Activated T-cell treated with anti-CD3 and anti-CD28 coated beads, Interleukin-2, amount 50 U/mL, for 72 hours (primary cell): ENCODE measurements at places on chromosomes 12 and 14.

GRCh38 chr14:90491911-90492531 lies 95.2 kb downstream of the CALM1 start:
- no peak for DNase-seq

GRCh38 chr12:128682548-128683275 lies 141.0 kb downstream of the SLC15A4 start:
- no peak for DNase-seq

DNA sequence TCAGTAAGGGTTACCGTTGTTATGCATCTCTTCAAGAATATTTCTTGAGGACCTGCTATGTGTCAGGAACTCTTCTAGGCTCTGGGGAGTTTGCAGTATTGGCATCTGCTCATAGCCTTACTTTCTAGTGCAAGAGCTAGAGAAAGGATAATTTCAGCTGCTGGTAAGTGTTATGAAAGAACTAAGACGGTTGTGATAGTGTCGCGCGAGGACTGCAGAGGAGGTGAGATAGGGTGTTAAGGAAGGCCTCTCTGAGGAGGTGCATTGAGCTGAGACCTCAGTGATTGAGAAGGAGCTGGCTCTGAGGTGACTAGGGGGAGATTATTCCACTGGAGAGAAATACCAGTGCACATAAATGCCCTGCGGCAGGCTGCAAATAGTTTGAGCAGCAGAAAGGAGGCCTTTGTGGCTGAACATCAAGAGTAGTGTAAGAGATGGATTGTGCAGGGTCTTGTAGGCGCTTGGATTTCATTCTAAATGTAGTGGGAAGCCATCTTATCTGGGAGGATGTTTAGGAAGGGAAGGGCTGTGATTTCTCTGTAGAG lies 824 bp downstream of the DDX55 start:
- DNase-seq = no peak

- DNase-seq = no peak
These were observed 35.1 kb downstream of the NR1H4 start for GRCh38 chr12:100508751-100509150.

DNA sequence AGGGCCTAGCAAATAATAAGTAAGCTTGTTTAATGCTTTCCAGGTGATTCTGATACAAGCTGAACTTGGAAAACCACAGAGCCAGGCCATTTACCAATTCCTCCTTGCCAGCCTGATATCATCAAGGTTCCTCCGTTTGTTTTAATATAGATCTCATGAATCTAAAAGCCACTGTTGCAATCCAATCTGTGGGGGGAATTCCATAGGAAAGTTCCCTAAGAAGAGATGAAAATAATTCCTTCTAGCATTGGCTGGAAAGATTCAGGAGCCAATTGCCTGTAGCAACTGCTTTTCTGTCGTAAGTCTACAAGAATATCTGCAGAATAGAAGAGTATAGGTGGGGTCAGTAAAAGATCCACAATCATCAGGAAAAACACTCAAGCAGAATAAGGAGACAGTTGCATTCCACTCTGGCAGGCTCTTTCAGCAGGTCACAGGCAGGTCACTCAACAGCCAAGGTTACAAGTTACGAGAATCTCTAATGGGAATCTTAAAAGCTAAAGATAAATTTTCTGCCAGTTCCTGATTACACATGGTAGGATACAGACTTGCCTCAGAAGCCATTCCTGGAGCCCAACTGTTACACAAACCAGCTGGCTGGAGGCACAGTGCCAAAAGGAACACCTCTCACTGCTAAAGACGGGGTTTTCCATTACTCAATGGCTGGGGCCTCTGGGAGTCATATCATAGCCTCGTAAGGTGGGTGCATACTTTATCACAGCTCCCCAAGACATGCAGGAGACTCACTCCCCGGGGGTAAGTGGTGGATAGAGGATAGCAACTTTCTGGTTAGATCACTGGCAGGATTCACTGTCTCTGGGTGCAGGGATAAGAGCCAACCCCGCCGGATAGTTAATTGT lies 43.6 kb downstream of the FGD6 start:
- no peak for DNase-seq

DNA sequence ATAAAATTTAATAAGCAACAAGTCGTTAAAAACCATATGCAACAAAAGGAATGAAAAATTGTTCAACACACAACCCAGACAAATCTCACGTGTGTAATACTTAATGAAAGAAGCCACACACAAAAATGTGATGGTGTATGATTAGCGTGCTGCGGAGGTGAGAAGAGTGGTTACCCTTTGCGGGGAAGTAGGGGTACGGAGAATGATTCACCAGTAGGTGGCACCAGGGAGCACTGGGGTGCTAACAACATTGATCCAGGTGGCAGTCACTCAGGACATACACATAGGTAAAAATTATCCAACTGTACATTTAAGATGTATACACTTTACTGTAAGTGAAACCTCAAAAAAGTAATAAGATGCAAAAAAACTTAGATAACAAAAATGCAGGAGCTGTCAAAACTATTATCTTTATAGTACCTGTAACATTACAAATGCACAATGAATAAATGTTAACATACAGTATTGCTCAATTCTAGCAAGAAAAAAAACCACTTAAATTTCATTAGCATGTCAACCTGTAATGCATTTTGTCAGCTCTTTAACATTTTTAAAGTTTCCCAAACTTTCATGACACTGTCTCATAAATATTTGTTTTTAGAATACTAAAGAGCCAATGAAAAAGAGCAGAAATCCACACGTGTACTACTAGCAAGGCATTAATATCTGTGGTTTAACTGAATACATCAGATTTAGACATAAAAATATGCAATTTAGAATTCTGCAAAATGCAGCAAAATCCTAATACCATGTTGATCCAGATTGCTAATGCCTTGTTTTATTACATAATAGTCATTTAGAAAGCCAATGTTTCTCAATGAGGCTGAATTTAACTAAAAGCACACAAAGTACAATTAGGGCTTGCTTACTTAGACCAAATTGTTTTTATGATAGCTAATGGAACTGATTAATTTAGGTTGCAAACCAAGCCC lies 46.7 kb downstream of the TMCC3 start:
- peak; percentile 65 for DNase-seq

- no peak for DNase-seq
These were observed 50.5 kb upstream of the RAP1B start for GRCh38 chr12:68559984-68560850.

- DNase-seq = no peak
These were observed 121.5 kb downstream of the CALM1 start for GRCh38 chr14:90518069-90518940.

DNA sequence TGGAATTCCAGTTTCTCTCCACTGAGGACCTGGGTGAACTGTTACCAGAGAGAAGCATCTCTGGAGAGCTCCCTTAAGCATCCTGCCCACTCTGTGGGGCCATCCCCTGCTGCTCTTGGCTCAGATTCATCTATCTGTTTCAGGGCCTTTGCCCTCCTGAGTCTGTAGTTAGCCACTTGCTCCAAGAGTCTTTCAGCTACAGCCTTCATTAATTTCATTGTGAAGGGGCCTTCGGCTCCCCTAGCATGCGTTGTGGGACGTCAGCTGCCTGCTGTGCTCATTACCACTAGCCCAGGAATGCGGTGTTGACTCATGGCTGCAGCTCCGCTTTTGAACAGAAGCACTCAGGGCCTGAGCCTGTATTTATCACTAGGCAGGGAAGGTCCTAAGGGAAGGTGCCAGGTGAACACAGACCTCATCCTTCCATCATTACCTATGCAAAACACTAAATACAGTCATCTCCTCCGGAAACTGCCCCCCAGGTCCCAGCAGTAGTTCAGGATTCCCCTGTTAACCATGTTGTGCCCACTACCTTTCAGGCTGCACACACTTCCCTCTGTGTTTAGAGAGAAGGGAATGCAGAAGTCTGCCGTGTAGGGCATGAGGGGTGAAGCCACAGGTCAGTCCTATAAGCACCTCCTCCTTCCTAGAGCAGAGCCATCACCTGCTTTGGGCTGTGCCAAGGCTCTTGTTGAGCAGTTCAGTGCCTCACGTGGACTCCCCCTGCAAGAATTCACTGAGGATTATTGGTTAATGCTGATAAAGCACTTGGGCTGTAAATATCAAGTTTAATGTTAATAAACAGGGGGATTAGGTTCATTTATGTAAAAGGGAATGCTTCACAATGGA lies 191.4 kb downstream of the CACNA1C start:
- DNase-seq = no peak

GRCh38 chr14:98955741-98956070 lies 316.3 kb downstream of the BCL11B start:
- no peak for DNase-seq

GRCh38 chr14:95536671-95537070 lies 1.8 kb downstream of the GLRX5 start:
- DNase-seq = no peak

- DNase-seq = no peak
These were observed 61.9 kb downstream of the ABCC9 start for GRCh38 chr12:21879312-21879711.

DNA sequence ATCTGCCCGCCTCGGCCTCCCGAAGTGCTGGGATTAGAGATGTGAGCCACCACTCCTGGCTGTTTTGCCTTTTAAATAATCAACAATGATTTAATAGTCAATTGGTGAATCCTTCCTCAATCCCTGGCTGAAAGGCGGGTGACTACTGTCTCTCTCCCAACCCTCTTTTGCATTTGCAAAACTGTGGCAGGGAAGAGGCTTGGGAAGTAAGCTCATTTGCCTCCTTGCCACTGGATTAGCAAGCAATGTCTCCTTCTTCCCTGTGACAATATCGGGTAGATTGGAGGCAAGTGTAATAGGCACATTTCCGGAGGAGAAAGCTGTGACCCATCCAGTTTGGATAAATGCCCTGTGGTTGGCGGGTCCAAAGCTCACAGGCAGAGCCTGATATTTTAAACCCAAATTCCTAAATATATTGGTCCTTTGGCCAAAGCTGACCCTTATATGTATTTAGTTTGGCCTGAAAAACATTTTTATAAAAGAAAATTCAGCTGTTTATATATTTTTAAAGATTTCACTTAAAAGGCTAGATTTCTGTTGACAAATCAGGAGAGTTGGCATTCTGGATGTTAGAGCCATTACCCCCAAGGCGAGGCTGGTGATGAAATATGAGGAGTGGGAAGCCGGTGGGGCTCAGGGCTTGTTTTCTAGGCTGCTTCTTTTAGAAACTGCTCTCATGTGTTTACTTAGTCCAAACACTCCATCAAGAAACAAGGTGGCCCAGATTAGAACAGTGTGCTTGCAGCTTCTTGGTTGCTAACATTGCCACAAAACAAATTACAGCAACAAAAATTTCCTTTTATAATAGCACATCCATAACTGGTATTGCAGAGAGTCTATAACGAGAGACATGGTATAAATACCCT lies 646.9 kb upstream of the TMEM132C start:
- DNase-seq = no peak

DNA sequence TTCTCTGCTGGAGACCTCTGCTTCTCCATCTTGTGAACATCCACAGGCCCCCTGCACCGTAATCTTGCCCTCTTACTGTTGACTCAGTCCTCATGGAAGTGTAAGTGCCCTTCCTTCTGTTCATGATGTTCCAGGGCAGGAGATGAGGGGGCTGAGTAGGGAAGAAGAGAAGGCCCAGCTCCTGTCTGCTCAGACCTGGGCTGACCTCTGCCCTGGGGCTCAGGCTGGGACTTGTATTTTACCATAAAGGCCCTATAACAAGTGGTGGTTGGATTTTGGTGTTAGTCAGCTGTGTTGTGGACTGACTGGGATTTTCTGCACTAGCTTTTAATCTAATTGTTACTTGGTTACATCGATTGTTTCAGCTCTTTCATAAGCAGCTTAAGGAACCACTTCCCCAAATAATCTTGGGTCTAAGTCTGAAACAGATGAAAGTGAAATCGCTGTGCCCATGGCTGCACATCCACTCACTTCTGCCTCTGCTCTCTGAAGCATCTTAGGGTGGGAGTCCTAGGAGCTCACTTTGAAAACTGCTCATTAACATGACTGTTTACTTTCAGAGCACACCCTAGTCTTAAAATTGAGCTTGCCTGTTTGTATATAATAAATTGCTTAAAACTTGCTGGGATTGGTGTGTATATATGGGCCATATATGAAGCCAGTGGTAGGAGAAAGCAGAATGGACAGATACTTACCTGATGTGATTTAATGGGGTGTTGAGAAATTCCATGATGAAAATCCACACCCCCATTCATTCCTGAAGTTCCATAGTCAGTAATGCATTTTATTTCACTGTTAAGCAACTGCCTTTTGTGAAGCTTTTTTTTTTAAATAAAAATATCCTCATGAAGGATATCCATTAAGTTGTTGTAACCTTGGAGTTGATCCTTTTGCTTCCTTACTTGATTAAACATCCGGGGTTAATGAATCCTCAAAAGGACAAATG lies 17.7 kb downstream of the C12orf71 start:
- no peak for DNase-seq

DNA sequence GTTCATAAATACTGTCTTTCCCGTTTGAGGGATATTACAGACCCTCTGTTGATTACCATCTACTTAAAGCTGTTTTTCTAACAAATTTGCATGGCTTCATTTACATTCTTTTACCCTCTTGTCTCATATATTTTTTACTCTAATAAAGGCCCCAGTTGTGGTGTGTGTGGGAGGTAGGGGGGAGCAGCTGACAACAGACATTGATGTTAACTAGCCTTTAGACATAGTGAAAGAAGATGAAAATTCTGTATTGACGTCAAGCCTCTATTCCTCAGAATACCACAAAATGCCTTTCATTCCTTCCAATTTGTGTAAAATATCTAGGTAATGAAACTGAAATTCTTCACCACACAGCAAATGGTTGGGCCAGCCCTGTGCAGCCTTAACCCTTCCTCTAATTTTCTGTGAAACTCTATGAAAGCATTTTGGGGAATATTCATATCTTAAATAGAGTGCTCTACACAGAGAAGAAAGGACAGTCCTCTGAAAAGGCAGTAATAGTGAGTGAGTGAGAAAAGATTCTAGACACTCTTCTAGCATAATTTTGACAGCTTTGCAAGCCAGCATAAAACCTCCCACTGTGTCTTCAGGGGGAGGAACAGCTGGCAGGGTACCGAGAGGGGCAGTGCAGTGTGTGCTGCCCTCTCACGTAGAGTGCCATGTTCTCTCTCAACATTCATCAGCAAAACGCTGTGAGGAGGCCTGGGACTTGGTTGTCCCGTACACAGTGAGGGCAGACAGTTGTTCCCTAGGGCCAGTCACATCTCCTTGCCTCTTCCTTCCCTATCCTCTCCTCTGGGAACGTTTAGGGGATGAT lies 20.1 kb upstream of the CERS5 start:
- peak; percentile 68 for DNase-seq

DNA sequence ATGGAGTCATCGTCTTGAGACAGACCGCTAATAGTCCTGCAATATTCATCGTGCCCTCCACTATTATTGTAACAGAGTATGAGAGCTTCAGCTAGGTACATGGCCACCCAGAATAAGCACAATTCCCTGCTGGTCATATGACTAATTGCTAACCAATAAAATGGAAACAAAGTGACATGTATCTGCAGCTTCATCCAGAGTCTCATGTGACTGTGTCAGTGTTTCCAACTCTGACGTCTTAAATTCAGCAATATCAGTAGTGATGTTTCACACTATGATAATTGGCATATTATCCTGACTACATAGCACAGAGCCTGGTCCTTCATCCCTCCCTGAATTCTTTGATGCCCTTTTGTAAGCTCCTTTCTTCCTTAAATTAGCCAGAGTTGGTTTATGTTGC lies 167.4 kb downstream of the RPS29 start:
- no peak for DNase-seq
